ENCODE measurements at places on chromosomes 2 and 18.

GRCh38 chr18:48011926-48012465, 81.5 kb upstream of the SMAD2 start:
- DNase-seq, result no peak

- DNase-seq, result no peak
Measured at GRCh38 chr18:54647176-54647575, 56.1 kb downstream of the DYNAP start.

DNA sequence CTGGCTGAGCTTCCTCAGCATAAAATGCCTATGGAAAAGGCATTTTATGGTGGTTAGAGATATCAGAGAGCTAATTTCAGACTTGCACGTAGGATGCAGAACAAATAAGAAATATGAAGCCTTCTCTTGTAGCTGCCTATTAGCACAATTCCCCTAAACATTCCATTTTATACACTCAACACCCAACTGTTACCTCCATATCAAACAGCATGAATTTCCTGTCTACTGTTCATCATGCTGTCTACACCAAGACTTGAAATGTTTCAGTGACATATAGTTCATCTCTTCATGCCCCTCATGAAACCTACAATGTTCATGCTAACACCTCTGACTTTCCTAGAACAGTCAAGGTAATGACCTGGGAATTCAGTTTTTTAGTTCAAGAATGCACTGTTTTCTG, 249.9 kb downstream of the PIEZO2 start:
- DNase-seq, result no peak

DNA sequence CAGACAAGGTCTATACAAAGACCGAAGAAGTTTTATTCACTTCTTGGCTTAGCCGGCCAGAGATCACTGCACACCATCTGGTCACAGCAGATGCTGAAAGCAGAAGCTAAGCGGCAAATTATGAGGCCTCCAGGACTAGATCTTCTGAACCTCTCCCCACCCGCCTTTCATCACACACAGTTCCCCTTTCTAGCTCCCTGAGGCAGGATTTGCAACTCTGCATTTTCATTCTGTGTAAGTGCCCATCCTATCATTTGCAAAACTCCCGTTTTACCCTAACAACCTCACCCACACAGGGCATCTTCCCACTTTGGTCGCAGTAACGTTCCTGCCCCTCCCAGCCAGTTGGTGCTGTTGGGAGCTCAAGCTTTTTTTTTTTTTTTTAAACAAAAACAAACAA, 3.1 kb upstream of the MOB1A start:
- DNase-seq, result no peak

GRCh38 chr18:50401888-50402287, 27.0 kb downstream of the SKA1 start:
- DNase-seq, result no peak

DNA sequence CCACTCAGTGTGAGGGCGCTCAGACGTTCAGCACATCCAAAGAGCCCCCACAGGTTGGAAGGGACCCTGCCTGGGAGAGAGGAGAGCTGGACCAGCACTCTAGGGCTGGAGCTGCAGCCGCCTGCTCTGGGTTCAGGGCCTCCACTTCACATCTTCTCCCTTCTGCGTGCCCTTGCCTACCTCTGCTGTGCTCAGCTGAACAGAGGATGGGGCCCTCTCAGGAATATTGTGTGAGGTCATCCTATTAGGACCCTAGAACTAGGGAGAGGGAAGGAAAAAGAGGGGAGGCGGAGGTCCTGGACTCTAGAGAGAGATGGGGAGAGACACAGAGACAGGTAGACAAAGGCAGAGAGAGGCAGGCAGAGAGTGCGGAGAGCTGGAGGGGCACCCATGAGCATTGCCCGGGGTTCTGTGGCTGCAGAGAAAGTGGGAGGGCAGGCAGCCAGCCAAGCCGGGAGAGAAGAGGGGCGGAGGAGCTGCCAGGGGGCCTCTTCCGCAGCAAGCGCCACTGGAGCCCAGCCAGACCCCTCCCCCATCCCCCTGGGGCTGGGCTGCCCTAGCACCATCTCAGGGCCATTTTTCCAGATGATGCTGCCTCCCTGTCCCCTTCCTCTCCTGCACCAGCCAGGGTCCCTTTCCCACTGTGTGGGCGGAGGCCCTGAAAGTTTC, 8.3 kb upstream of the TNS1 start:
- DNase-seq, result no peak

- no peak for DNase-seq
Measured at GRCh38 chr18:78006774-78007260, 757.2 kb downstream of the GALR1 start.

DNA sequence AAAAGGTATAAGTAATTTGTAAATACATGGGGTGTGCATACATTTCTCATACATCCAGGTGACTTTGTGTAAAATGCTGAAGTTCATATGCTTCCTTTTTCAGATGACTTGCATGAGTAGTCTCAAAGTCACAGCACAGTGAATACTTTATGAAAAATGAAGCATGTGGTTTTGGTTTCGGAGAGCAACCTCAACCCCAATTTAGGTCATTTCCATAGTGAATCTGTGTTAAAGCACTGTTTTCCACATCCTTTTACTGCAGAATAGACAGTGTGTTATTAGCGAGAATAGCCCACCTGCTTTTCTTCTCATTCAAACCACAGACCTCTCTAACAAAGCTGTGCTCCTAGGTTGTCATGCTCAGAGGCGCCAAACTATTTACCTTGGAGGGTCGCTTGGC, 204.4 kb upstream of the RASGRP3 start:
- DNase-seq, result no peak

DNA sequence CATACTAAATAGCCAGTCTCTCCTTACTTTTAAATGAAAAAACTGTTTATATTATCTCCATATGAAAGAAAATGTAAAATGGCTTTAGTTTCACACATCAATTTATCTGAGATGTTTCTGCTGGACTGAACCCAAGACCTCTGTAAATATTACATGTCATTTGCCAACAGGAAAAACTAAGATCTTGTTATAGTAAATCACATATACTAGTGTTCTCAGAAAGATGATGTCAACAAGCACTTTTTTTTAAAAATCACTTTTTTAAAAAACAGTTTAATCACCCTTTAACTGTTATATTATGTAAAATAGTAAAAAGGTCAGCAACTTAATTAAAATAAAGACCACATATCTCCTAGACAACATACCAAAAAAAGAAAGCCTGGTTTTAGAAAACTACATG, 46.3 kb downstream of the PTPN2 start:
- no peak for DNase-seq

All from stimulated activated CD4-positive, alpha-beta T cell treated with anti-CD3 and anti-CD28 coated beads, Interleukin-15, amount 100 ng/mL, for 48 hours (primary cell).